ENCODE measurements at places on chromosomes 16 and 17. TPM values are rescaled to one million over a fixed set of nuclear protein-coding genes. Genes with fewer than 3 reads are reported as not detected.
A peak's percentile ranks its signal among the peaks of the same experiment; 100 is the strongest.

DNA sequence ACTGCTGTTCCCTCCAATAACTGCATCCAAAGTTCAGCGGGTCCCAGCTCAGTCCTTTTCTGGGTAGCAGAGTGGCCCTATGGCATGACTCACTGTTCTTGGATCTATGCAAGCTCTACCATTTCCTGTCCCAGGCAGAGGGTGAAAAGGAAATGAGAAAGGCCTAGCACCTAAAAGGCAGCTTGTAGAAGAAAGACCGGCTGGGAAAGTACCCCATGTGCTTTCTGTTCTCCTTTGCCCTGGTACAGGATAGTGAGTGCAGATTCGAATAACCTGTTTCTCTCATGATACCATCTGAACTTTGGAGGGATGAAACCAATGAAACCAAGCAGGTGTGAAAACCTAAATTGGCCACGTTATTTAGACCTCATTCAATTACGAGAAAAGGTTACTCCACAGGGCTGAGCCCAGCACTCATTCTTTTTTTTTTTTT is 12.7 kb upstream of the HASPIN start:
- DNase-seq = peak; percentile 70

- no peak for DNase-seq
Observed at GRCh38 chr17:72658675-72659074, 433.8 kb downstream of the SLC39A11 start.

GRCh38 chr16:50273888-50274325 is 7.6 kb downstream of the ADCY7 start:
- no peak for DNase-seq

Gene CHD9NB
- total RNA-seq = 2.2 TPM

Gene HMOX2
- total RNA-seq = 44.2 TPM

- no peak for DNase-seq
Observed at GRCh38 chr16:85854935-85855334, 44.0 kb upstream of the IRF8 start.

- no peak for DNase-seq
Observed at GRCh38 chr16:7366041-7366440, 33.4 kb downstream of the RBFOX1 start.

- no peak for DNase-seq
Observed at GRCh38 chr17:80794281-80795089, 197.2 kb upstream of the CHMP6 start.

Data from ureter (tissue), 1 donor.